ENCODE measurements at places on chromosomes 16 and 17.

DNA sequence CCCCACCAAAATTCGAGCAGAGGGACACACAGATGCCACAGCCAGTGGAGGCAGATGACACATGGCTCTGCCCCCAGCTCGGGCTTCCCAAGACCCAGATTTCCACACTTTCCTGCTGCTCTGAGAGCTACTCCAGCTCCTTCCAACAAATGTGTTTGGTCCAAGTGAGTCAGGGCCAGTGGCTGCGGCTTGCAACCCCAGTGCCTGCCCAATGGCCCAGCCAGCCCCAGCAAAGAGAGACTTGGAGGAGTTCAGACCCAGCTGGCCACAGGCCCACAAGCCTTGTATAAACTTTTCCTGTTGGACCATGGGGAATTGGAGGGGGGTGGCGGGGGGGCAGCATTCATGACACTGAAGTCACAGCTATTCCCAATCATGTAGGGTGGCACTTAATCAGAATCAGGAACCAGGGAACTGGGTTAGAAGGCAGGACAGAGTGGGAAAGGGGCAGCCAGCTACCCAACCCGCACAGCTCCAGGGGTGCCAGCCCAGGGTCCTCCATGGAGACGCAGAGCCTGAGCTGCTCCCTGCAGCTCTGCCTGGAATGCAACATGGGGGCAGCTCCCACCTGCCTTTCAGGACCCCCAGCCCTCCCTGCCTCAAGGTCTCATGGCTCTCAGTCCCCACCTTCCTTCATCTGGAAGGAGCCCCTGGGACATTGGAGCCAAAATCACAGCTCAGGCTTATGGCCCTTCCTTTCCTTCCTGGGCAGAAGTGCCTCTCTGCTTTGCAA is 17.5 kb upstream of the C16orf78 start:
- DNase-seq: no peak

DNA sequence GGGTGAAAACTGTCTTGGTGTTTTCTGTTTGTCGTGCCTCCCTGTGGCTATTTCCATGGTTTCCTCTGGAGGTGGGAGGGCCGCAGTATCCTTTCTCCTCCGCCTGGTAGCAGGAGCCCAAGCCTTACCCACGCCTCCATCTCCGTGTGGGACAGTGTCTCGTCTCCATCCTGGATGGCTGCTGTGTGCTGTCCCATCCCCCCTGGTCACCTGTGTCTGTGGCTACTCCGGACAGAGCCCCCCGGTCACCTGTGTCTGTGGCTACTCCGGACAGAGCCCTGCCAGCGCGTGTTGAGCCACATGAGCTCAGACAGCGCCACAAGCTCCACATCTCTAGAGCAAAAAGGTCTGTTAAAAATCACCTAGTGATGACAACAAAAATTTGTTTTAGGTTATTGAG is 198.2 kb upstream of the CHMP6 start:
- no peak for DNase-seq

- DNase-seq: peak; percentile 23
These were observed 482.6 kb downstream of the NPIPA7 start for GRCh38 chr16:16861546-16861945.

DNA sequence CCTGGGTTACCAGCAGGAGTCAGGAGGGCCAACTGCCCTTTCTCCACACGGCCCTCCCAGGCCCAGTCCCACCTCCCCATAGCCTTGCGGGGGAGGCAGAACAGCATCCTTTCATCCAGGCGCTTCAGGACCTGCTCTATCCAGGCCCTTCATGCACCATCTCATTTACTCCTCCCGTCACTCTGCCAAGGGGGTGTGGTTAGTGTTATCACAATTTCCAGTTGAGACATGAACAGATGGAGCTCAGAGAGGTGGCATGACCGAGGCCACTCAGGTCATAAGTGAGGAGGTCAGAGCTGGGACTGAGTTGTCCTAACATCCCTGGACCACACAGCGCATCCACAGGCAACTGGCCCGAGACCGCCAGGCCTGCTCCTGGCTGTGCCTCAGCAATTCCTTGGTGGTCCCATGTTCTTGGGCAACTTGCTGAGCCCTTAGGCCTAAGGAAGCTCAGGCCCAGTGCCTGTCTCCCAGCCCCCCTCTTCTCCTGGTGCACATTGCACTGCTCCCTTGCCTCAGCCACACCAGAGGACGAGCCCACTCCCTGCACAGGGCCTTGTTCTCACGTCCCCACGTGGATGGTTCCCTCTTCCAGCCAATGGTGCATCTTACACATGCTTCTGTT is 23.8 kb downstream of the C17orf100 start:
- DNase-seq: no peak

DNA sequence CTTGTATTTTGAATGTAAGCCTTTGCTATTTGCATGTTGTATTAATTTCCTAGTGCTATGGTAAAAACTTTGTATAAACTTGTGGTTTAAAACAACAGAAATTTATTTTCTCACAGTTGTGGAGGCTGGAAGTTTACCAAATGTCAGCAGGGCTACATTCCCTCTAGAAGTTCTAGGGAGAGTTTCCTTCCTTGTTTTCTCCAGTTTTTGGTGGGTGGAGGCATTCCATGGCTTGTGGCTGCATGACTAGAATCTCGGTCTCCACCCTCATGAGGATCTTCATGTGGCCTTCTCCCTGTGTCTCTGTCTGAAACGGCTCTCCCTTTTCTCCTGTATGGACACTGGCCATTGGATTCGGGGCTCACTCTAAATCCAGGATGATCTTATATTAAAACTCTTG is 482.2 kb upstream of the GOT2 start:
- DNase-seq: no peak

- DNase-seq: no peak
These were observed 6.8 kb upstream of the OR1E2 start for GRCh38 chr17:3440451-3440850.

Measured in Kasumi-1 (cell line).